ENCODE measurements at places on chromosomes 11 and 22.

GRCh38 chr11:126870021-126870420 is 130.5 kb downstream of the KIRREL3 start:
- no peak for DNase-seq

- DNase-seq, result peak; percentile 65
These were observed 23.2 kb downstream of the COMMD9 start for GRCh38 chr11:36265793-36266628.

GRCh38 chr11:68942751-68943271 is 38.0 kb downstream of the MRGPRD start:
- no peak for DNase-seq

- DNase-seq, result no peak
These were observed 207.5 kb downstream of the CTTN start for GRCh38 chr11:70605846-70606245.

- no peak for DNase-seq
These were observed 11.7 kb upstream of the LTO1 start for GRCh38 chr11:69686856-69687255.

Data from NCI-H1417 (cell line).